NCI-H1930 (cell line): ENCODE measurements at places on chromosomes 3 and 15.

DNA sequence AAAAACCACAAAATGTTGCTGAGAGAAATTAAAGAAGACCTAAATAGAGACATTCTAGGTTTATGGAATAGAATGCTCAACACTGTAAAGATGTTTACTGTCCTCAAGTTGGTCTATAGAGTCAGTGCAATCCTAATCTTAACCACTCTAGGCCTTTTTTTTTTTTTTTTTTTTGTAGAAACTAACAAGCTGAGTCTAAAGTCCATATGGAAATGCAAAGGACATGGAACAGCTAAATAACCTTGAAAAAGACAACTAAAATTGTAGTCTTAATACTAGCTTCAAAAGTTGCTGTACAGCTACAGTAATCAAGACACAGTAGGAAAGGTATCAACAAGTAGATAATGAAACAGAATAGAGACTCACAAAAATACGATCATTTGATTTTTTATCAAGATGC is 32.9 kb downstream of the CDV3 start:
- DNase-seq = no peak

GRCh38 chr15:31200735-31201151 is 99.2 kb upstream of the TRPM1 start:
- no peak for DNase-seq

GRCh38 chr3:151686257-151686656 is 47.5 kb upstream of the AADACL2 start:
- DNase-seq = no peak

GRCh38 chr3:129663045-129663446 is 56.6 kb upstream of the PLXND1 start:
- DNase-seq = no peak

GRCh38 chr3:30141178-30141581 is 465.2 kb upstream of the TGFBR2 start:
- DNase-seq = no peak

GRCh38 chr3:108011616-108012015 is 79.2 kb downstream of the CD47 start:
- no peak for DNase-seq

DNA sequence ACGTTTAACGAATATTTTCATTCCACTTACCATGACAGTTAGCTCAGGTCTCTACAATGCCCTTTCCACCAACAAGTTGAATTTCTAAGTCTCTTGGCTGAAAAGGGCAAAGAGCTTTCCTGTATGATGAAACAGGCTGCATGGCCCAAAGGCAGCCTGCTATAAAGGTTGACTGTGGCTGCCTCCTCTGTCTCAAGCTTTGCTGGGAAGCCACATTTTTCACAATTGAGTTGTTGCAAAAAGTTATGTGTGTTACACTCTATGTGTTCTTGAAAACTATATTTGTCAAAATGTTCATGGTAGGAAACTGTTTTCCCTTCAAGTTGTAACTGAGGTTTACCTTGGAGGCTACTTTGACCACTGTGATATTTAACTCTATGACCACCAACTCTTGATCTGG is 49.5 kb downstream of the DZIP1L start:
- no peak for DNase-seq

DNA sequence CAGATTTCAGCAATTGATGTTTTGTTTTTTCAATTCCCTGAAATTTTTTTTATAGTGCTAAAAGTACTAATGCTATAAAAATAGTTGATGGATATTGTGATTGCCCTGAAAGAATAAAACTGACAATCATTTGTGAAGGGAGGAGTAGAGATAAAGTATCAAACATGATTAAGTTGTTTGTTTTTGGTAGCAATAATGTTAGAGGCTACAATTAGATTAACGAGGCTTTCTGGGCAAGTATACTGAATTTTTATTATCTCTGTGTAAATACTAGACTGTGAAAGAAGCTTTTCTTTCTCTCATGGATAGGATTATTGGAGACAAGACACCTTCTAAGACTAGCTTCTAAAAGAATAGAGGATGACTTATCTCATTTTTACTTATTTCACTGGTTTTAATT is 15.6 kb downstream of the NR1D2 start:
- DNase-seq = no peak

DNA sequence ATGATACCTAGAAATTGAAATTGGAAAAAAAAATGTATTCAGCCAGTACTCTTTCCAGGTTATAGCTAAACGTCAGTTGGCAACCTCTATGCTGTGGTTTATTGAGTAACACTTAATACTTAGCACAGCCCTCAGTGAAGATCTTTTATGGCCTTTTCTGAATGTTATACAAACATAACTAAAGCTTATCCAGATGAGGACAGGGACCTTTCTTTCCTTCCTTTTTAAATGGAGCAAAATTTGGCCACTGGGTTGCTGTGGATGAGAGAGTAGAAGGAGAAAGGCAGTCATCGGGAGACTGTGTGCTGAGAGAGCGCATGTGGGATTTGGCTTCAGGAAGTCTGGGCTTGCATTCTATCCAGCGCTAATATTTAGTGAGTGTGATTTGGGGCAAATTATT is 36.1 kb downstream of the IGF1R start:
- DNase-seq = no peak

DNA sequence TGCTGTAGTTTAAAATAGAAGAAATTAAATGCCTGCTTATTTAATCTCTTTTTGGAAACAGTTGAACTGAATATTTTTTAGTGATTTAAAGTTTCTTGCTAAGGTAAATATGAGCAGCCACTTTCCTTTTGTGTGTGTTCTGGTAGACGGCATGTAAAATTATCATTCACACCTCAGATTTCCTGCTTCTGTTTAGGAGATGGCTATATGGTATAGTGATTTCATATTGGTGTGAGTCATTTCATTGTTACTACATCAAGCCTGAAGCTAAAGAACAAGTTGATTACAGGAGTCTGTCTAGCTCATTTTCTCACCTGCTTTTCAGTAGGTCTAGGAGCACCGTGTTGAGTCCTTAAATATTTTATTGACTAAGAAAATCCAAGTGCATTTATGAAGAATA is 2.2 kb downstream of the LRCH3 start:
- DNase-seq = no peak

DNA sequence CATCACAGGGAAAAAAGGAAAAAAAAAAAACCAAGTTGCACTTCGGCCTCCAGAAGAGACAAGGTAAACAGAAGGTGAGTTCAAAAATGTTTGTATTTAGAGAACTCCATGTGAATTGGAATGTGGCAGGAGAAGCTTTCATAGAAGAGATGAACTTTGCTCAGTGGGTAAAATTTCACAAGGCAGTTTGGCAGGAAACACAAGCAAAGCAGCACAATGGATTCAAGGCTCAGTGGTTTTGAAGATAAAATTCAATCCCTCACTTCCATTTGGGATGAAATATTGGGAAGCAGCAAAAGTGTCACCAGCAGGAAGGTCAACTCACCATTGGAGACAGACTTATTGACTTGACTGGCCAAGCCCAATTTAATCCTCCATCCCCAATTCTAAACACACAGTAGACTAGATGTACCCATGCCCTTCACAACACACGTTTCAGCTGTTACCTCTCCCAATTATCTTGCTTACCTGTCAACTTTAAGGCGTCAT is 256.7 kb upstream of the ICE2 start:
- no peak for DNase-seq

GRCh38 chr3:12409684-12410596 is 74.3 kb upstream of the TSEN2 start:
- DNase-seq = no peak

GRCh38 chr3:38829404-38829803 is 13.4 kb upstream of the SCN10A start:
- no peak for DNase-seq

DNA sequence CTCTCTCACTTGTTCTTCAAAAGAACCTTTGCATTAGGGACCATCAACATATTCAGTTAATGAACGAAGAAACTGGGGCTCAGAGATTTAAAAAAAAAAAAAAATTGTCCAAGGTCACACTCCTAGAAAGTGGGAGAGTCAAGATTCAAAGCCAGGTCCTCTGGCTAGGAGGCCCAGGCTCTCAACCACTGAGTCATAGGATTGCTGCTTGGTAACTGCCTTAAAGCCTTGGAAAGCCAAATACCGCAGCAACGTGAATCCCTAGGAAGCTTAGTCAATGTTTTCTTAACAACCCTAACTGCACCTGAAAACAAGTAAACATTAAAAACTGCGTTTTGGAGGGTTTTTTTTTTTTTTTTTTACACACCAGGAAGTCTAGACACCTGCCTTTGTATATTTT is 156.8 kb downstream of the WNT5A start:
- no peak for DNase-seq

DNA sequence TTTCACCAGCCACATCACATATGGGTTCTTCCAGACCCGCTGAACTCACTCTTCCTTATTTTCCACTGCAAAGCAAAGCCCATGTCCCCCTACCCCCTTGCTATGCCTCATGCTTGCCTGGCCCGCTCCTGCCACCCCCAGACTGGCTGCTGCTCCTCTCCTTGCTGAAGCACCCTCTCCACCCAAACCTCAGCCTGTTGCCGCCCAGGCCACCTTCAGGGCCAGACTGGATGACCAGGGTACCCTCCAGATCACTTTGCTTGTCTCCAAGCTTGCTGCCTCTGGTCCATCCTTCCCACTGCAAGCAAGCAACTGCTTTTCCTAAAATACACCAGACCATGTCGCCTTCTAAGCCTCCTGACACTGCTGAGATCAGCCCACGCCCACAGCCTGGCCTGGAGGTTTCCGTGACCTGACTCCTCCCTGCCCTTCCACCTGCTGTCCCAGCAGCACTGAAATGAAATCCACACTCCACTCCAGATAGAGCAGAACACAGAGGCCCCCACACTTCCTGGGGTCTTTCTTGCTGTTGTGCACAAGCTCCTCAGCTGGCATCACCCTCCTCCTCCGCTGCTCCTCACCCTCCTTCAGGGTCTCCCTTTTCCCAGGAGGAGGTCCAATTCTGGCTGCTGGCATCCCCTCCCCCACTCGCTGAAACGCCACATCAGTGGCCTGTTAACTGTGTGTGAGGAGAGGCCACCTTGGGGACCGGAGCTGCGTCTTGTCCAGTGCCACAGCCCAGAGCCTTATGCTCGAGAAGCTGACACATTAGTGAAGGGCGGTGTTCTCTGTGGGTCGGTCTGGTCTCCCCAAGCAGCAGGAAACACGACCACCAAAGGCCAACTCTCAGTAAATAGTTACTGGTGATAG is 99.1 kb downstream of the ADCY5 start:
- DNase-seq = no peak

GRCh38 chr15:36358094-36358493 is 221.3 kb upstream of the CDIN1 start:
- no peak for DNase-seq

DNA sequence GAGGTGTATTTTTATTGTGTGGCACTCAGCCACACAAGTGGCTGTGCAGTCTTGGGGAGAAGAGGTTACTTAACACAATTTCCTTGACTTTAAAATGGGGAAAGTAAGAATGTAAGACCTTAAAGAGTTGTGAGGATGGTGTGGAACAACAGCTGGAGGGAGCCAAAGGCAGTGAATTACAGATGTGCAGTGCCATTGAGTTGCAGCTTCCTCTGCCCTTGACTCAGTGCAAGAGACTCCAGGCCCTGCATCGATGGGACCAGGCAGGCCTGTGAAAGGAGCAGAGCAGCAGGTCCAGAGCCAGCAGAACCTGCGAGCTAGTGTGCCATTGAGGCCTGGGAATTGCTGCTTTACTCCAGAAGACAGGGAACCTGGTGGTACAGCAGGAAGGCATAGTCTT is 27.2 kb downstream of the EEFSEC start:
- no peak for DNase-seq

DNA sequence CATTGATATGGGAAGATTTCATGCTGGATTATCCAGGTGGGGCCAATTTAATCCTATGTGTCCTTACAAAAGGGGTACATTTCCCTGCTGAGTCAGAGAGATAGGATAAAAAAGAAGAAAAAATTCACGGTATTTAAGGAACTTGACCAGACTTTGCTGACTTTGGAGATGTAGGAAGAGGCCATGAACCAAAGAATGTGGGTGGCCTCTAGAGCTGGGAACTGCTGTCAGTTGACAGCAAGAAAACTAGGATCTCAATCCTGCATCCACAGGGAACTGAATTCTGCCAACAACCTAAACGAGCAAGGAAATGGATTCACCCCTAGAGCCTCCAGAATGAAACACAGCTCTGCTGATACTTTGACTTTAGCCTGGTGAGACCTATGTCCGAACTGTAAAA is 148.1 kb upstream of the SLC24A5 start:
- DNase-seq = no peak

GRCh38 chr3:119620899-119621298 is 23.2 kb downstream of the PLA1A start:
- no peak for DNase-seq

DNA sequence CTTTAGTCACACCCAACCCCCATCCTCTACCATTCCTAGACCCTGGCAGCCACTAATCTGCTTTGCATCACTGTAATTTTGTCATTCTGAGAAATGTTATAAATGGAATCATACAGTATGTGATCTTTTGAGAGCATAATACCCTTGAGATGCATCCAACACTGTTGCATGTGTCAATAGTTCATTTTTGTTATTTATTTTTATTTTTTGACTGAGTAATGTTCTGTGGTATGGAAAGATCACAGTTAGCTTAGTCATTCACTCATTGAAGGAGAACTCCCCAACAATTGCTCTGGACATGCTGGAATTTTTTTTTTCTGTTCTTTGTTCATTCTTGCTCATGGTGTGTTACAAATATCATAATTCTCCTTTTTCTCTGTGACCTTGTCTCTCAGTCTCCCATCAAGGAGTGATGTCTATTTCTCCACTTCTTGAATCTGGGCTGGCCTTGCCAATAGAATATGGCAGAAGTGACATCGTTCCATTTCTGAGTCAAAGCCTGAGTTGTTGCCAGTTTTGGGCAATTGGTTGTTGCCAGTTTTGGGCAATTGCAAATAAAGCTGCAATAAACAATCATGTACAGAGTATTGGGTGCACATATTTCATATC is 6.8 kb upstream of the ADPGK start:
- no peak for DNase-seq

- DNase-seq = no peak
These were observed 240.1 kb upstream of the ST8SIA2 start for GRCh38 chr15:92153620-92154019.

DNA sequence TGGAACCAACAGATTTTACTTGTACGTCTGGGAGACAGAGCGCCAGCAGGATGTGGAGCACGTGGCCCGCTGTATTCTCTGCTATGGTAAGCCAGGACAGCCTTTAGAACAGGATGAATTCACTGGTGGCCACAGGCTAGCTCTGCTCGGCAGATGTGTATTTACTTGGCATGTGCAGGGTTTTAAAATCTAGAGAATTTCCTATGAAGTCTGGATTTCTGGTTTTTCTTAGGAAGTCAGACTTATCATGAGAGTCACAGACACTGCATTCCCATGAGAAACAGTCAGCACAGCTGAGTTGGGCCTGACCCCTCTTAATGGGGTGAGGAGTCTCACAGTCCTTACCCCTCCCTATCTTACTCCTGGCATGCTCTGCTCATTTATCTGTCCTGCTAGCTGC is 84.6 kb upstream of the COL6A5 start:
- no peak for DNase-seq
